Mucosa of descending colon (tissue), 3 donors: ENCODE measurements at places on chromosomes 3 and 15. TPM values are rescaled to one million over a fixed set of nuclear protein-coding genes. Genes with fewer than 3 reads are reported as not detected.

The TEX9 gene
- total RNA-seq = 7.8 TPM

The SLC22A14 gene
- 0.16 TPM for total RNA-seq

DNA sequence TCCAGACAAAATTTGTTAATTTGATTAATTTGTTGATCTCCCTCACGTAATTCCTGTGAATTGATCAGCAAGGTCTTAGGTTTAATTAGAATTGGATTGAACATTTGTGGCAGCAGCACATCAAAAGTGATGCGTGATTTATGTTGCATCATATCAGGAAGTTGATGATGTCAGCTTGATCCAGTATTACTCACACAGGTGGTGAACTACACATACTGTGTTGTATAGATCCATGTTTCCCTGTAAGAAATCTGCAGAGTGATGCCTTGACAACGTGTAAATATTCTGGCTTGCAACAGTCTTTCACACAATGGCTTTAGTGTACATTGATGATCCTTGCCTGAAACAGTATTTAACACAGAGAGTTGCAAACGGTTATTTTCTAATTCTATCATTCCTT is 200.4 kb downstream of the ADAMTSL3 start:
- no peak for DNase-seq

DNA sequence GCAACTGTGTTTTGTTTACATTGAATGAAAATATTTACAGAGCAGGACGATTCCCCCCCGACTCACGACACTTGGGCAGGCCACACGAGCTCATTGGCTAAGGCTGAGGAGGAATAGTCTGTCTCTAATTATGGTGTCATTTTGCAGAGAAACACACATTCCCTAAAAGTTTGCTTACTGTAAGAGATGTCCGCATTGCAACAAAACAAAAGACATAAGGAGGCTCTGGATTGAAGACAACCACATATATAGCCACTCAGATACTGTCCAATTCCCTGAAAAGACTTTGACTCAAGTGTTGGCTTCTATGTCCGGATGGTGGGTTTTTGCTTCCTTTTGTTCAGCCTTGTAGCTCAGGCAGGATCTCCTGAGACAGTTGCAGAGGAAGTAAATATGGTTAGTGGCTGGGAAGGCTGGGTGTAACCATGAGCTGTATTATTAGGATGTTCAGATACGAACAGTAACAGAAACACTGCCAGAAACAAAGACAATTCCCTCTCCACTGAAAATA is 170.4 kb downstream of the KLHL25 start:
- no peak for DNase-seq

DNA sequence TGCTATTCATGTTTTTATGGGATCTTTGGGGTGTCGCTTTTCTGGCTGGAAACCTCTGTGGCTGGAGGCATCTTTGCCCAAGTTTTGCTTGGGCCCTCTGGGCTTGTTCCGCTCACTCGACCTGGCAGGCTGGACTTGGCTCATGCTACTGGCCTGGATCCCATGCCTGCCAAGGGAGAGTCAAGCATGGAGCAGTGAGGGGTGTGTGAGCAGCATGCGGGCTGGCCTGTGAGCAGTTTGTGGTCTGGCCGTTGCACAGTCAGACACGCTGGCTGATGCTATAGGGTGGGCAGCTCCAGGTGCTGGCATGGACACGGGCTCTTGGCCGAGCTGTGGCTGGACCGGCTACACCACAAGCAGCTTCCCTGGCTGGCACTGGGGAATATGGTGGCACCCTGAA is 491.1 kb downstream of the AGBL1 start:
- peak; percentile 43 for DNase-seq

- no peak for DNase-seq
Measured at GRCh38 chr3:27943106-27943505, 221.0 kb upstream of the EOMES start.

- DNase-seq = no peak
Measured at GRCh38 chr3:43074901-43075689, 30.8 kb downstream of the POMGNT2 start.

- no peak for DNase-seq
Measured at GRCh38 chr3:44090036-44090435, 151.7 kb upstream of the TOPAZ1 start.

GRCh38 chr15:70974004-70974832 is 81.6 kb downstream of the LRRC49 start:
- DNase-seq = no peak

DNA sequence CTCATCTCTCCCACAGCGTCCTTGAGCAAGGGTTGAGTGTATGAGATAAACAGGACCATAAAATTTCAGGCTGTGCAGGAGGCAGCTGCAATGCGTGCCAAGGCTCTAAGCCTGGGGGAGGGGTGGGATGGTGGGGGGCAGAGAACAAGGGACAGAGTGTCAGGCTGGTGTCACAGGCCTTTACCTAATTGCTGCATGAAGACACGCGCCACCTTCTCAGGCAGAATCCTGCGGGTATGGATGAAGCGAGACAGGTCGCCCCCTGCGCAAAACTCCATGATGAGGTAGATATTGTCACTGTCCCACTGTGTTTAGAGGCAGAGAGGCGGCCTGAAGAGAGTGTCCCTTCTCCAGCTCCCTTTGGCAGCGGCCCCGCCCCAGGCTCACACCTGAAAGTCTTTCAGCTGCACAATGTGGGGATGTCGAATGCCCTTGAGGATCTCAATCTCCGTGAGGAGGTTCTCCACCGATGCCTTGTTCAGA is 1.0 kb downstream of the ULK3 start:
- DNase-seq = peak; percentile 64

DNA sequence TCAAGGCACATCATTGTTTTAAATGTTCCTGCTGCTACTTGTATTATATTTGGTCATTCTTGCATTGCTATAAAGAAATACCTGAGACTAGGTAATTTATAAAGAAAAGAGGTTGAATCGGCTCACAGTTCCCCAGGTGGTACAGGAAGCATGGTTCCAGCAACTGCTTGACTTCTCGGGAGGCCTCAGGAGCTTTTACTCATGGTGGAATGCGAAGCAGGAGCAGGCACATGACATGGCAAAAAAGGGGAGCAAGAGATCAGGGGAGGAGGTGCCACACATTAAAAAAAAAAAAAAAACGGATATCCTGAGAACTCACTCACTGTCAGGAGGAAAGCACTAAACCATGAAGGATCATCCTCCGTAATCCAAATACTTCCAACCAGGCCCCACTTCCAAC is 286.9 kb upstream of the PLSCR5 start:
- no peak for DNase-seq

DNA sequence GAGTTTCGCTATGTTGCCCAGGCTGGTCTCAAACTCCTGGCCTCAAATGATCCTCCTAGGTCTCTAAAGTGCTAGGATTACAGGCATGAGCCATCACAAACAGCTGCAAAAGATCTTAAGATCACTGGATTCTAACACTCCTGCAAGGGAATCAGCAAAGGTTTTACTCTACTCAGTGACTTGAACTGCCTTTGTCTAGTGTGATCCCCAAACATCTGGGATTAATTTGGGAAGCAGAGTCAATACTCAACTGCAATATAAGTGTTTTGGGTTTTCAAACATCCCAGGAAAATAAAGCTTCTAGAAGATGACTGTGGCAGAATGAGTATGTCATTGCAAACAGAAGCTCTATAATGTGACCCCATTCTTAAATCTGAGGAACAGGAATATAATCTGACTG is 7.2 kb downstream of the SPG21 start:
- DNase-seq = no peak

GRCh38 chr3:71482771-71483170 is 100.8 kb downstream of the FOXP1 start:
- no peak for DNase-seq

DNA sequence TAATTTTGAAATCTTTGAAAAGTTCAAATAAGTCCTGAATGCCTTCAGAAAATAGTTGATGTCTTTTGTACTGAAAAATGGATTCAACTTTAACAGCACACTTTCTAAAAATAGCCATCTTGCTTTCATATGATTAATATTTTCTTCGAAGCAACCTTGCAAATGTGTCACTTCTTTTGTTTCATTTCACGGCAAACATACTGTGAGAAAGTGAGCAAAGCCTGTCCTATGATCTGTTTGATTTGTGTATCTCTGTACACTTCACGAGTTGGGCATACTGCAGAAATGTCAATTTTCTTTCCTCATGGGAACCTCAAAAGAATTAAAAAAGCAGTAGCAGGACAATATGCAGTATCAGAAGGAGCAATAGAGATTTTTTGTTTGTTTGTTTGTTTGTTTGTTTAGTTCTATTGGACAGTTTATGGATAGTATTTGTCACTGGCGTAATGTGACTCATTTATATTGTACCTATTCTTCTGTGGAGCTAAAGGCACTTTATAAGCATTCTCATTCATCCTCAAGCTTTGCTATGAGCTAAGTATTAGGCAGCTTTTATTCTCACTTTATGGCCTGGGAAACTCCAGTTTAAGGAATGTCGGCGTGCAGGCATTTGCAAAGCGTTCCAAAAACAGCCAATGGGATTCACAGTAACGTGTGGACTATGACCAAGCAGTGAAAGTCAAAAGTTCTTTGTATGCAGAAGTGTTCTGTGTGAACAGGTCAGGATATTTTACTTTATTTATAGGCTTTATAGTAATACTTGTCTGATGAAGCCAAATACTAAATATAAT is 572.0 kb downstream of the NAALADL2 start:
- no peak for DNase-seq
